Immature natural killer cell (primary cell): ENCODE measurements at places on chromosomes 6 and 20. TPM values are rescaled to one million over a fixed set of nuclear protein-coding genes. Genes with fewer than 3 reads are reported as not detected.

DNA sequence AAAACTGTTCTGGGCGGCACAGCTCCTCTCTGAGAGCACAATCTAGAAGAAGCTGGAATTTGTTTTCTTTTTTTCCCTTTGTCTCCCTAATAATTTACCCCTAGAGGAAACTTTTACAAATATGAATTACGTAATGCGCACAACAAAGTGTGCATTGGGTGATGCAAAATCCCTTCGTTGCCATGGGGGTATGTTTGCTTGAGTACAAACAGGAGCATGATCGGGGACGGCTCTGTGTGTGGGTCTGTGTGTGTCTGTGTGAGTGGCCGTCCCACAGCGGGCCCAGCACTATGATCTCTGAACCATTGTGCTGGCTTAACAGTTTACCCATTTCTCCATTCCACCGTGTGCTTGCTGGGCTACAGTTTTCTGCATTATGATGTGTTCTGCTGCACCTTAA lies 278.2 kb downstream of the CDC5L start:
- H3K27ac ChIP-seq = no peak overlapping the region
- no peaks in the 10 kb centered on the region for H3K4me1 ChIP-seq
- H3K36me3 ChIP-seq = peaks cover 3% of the 10 kb centered on the region
- H3K27me3 ChIP-seq = peaks cover 7% of the 10 kb centered on the region
- H3K4me3 ChIP-seq = no peak overlapping the region

- H3K4me3 ChIP-seq = no peak overlapping the region
- H3K27ac ChIP-seq = no peak overlapping the region
- H3K27me3 ChIP-seq = peaks cover 9% of the 10 kb centered on the region
- no peaks in the 10 kb centered on the region for H3K4me1 ChIP-seq
- DNase-seq = no peak
Observed at GRCh38 chr20:61437280-61438206, 185.5 kb downstream of the CDH4 start.

SLC35F1 gene
- polyA plus RNA-seq = not detected

DNA sequence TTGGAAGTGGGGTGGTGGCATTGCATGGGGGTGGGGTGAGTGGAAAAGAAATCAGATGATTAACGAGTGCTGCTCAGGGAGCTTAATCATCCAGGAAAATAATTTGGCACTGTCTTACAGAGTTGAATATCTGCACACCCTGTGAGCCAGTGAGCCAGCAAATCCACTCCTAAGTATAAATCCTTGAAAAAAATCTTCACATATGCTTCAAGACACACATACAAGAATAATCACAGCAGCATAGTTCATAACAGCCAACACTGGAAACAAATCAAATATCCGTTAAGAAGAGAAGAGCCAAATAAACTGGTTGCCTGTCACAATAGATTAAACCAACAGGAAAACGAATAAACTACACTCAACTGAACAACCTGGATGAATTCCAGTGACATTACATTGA lies 62.8 kb downstream of the SAMD3 start:
- no peaks in the 10 kb centered on the region for H3K27me3 ChIP-seq
- peak overlapping the region; percentile 85 for H3K27ac ChIP-seq
- H3K4me3 ChIP-seq = no peak overlapping the region
- no peak for DNase-seq
- peaks cover 38% of the 10 kb centered on the region for H3K36me3 ChIP-seq

DNA sequence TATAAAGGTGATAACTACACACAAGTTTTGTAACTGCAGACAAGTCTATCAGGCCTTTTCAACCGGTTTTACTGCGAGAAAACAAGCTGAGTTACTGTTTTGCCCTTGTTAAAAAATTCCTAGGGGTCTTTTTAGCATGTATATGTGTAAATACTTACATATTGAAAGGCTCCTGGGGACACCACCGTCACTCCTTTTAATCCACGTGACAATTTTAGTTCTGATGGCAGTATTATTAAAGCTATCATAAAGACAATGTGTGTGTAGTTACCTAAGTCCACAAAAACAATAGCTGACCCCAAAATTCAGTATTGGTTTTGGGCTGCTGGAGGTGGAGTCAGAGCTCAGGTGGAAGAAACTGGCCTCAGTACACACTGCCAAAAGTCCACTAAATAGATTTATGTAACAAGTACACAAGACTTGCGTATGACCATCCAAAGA lies 41.3 kb upstream of the HFE start:
- H3K36me3 ChIP-seq = no peaks in the 10 kb centered on the region
- peak overlapping the region; percentile 93 for H3K4me3 ChIP-seq
- DNase-seq = no peak
- H3K27ac ChIP-seq = peak overlapping the region; percentile 98

MARCKS gene
- not detected for polyA plus RNA-seq

DNA sequence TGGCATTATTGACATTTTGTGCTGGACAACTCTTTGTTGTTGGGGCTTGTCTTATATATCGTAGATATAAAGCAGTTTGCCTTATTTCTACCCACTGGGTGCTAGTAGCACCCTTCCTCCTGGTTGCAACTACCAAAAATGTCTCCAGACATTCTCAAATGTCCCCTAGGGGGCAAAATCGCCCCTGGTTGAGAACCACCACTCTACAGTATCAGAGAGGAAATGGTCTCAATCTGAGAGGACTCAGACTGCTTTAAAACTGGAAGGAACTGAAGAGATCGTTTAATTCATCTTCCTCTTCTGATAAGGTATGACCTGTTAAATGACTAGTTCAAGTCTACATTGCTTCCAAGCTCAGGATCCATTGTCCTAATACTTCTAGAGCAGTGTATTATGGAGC lies 14.9 kb downstream of the SH3BGRL2 start:
- DNase-seq = no peak
- H3K27ac ChIP-seq = no peak overlapping the region
- no peak overlapping the region for H3K4me3 ChIP-seq

GRCh38 chr6:28167068-28167467 lies 25.4 kb downstream of the ZKSCAN8 start:
- H3K4me1 ChIP-seq = peaks cover 6% of the 10 kb centered on the region
- no peak overlapping the region for H3K27ac ChIP-seq
- H3K4me3 ChIP-seq = no peak overlapping the region
- H3K27me3 ChIP-seq = peaks cover 4% of the 10 kb centered on the region

- H3K27ac ChIP-seq = no peak overlapping the region
- no peaks in the 10 kb centered on the region for H3K36me3 ChIP-seq
- H3K4me1 ChIP-seq = no peaks in the 10 kb centered on the region
- DNase-seq = no peak
Observed at GRCh38 chr20:9114709-9115108, 45.8 kb downstream of the PLCB4 start.
